Stimulated activated CD8-positive, alpha-beta memory T cell treated with anti-CD3 and anti-CD28 coated beads, Interleukin-4, amount 100 ng/mL, for 4 hours (primary cell): ENCODE measurements at places on chromosomes 3 and 15.

DNA sequence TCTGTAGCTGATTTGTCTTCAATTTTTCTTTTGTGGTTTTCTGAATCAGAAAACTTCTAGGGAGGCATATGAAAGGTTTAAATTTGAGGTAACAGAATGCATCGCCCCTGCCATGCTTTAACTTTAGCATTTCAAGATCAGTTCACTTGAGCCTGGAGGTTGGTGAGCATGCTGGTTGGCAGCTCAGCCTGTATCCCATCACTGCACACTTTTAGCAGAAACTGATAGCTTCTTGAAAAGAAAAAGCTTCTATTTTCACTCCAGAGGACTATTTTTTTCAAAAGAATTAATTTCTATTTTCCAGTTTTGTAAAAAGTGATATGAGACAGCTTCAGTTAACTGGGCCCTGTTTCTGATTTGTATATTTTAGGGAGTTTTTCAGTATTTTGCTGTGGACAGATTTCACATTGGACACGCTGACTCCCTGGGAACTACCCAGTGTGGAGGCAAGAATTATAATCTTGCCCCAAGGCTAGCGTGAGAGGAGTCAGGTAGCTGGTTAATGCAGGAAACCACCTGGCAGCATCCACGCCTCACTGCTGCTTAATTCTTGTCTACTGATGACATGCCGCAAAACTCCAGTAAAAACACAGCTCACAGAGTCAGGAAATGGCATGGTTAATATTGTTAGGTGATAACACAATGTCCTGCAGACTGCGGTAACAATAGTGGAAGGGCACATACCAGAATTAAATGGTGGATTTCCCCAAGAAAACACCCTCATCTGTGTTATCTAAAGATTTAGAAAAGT lies 71.4 kb downstream of the DUT start:
- no peak for DNase-seq

GRCh38 chr3:143330296-143330868 lies 210.8 kb downstream of the CHST2 start:
- no peak for DNase-seq

DNA sequence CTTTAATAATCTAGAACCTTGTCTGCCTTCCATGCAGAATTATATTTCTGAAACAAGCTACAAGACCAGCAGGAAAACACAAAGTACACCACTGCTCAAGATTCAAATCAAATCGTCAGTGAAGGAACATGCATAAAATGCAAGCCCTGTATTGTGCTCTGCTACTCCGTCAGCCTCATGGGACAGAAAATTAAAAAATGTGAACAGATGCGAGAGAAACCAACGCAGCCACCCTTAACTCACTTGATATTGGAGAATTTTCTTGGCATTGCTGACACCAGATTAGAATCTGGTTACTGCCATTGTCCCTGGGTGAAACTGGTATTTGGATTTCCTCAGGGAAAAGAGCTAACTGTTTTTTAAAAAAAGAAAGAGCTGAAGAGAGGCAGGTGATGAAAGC lies 23.6 kb downstream of the ANXA2 start:
- DNase-seq: no peak

DNA sequence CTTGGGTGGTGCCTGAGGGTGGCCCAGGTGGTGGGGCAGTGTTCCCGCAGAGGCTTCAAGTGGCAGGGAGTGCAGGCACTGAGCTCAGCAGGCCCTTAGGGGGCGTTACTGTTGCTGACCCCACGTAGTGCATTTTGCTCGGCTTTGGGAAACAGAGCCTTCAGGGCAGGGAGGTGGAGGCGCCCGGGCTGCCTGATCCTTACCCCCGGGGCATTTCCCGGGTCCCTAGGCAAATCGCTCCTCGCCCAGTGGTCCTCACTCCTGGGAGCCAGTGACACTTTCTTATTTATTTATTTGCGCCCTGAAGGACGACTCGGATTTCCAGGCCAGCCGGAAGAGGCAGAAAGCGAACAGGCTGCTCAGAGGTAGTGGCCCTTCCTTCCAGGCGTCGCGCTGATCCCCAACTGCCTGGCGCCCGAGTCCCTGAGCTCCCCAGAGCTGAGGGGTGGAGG lies 10.1 kb upstream of the FOXB1 start:
- no peak for DNase-seq

DNA sequence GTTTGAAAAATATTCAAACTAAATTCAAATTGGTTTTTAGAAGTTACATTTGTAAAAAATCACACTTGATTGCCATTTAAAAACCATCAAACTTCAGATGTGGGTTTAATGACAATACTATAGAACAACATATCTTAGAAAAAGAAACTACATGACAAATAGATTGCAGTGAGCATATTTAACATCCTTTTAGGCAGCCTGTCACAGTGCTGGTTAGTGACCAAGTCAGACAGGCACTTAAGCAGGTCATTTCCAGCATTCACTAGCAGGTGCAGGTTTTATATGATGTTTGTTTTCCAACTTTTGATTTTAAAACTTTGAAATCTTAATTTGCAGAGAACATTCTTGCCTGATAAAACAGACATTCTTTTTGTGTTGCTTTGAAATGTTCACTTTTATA lies 115.7 kb downstream of the MBNL1 start:
- DNase-seq: no peak
